ENCODE measurements at places on chromosomes 2 and 18.
A peak's percentile ranks its signal among the peaks of the same experiment; 100 is the strongest.

DNA sequence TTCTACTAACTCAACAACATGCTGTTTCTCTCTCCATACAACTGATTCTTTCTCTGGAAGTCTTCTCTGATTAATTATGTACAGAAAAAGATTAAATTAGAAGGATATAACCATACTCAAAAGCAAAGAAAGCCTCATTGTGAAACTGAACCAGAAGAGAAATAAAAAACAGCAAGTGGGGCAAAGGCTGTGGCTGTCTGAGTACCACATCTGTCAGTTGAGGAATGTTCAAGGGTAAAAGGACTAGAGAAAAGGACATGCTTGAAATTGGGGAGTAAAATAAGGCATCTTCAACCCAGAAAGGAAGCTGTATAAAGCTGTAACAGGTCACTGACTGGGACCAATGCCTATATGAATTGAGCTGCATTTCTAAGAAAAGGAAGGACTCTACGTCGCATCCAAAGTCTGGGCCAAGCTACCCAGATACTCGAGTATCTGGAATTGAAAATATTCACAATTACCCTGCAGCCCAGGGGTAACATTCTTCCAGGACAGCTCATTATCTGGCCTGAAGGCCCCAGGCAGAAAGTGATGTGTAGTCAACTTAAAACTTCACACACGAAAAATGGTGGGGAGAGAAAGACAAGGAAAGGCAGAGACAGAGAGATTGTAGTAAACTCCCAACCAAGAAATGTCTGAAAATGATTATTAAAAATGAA, 356.0 kb upstream of the GALNT5 start:
- DNase-seq = no peak

DNA sequence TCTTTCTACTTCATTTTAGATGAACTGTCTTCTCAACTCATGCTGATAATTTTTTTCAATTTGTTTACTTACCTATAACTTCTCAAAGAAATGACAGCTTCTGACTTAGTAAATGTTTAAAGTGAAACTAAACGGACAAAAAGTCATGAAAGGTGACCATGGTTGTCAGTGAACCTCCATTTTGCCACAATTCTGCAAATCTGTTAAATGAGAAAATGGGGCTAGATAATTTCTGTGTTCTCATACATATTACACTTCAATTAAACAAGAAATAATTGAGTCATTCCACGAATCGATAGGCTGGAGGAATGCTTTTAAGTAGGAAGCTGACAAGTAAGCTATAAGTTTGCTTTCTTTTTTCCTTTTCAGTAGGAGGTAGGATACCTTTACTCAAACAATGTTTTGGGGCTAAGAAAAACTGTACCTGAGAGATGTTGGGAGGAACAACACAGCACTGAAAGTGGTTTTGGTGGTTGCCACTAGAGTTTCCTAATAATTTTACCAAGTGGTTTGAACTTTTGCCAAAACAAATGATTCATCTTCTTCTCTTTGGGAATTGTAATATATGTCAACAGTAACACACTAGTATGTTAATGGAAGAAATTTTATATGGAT, 17.1 kb downstream of the DYNAP start:
- DNase-seq = no peak

- no peak for DNase-seq
Measured at GRCh38 chr2:8266563-8266962, 415.3 kb upstream of the ID2 start.

GRCh38 chr2:27263287-27264252, 723 bp upstream of the SLC30A3 start:
- no peak for DNase-seq

- peak; percentile 91 for DNase-seq
Measured at GRCh38 chr2:160205505-160205904, 5.4 kb upstream of the ITGB6 start.

- DNase-seq = no peak
Measured at GRCh38 chr2:133726973-133727372, 158.7 kb upstream of the NCKAP5 start.

- no peak for DNase-seq
Measured at GRCh38 chr18:38368886-38369285, 803.3 kb upstream of the CELF4 start.

DNA sequence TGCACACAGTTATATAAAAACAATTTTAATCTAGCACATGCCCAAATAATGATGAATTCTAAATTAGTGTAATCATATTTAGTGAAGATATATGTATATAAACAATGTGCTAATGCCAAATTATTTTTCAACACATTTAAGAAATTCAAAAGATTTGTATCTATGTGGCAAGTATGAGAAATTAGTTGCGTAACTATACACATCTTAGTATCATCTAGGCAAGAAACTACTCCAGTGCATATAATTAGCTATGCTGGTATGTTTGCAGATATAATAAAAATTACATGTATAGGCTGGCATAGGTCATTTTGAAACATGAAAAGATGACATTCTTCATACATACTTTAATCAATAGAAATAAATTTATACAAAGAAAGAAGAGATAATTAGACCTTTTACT, 252.0 kb upstream of the VWC2L start:
- DNase-seq = no peak

GRCh38 chr2:212953170-212953920, 198.1 kb downstream of the IKZF2 start:
- no peak for DNase-seq

All from amniotic stem cell (primary cell).